ENCODE measurements at places on chromosomes 5 and 9.

GRCh38 chr5:6347165-6347564, 31.2 kb downstream of the MED10 start:
- DNase-seq: no peak

DNA sequence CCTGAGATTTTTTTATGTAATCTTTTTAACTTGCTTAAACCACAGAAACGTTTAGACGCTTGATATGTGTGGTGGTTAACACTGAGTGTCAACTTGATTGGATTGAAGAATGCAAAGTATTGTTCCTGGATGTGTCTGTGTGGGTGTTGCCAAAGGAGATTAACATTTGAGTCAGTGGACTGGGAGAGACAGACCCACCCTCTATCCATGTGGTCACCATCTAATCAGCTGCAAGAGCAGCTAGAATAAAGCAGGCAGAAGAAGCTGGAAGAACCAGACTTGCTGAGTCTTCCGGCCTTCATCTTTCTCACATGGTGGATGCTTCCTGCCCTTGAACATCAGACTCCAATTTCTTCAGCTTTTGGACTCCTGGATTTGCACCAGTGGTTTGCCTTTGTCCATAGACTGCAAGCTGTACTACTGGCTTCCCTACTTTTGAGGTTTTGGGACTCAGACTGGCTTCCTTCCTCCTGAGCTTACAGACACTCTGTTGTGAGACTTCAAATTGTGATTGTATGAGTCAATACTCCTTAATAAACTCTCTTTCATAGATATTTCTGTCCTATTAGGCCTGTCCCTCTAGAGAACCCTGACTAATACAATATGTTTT, 816.0 kb upstream of the CDH9 start:
- no peak for DNase-seq

DNA sequence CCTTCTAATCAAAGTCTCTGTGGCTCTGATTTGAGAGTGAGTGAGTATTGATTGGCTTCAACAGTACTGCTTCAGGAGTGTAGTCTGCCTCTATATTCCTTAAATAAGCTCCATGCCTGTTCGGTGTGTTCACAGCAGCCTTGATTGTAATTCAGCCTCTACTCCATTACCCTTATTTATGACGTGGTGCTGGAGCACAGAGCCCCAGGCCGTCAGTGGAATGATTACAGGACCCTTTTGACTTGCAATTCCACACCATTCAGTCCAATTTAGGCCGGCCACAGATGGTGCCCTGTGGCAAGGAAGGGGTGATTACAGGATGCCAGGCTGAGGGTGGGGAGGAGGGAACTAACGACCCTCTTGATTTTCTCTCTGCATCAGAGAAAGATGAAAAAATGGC, 110.3 kb downstream of the ASTN2 start:
- DNase-seq: no peak

- DNase-seq: no peak
These were observed 219.8 kb downstream of the ARL15 start for GRCh38 chr5:54090495-54091120.

DNA sequence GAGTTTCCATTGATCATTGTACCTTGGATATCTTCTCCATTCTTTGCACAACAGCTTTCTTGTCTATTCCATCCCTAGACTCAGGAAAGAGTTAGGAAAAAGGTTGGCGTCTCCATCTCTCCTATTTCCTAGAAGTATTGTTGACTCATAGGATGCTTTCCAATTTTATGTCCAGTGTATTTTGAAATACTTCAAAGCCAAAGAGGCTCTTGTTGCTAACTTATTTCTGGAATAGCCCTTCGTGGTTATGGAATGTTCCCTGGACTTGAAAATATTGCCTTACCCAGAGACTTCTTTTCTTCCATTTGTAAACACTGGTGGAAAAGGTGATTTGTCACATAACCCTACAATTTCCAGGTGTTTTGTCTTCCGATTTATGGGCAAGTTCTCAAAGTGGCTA, 402.3 kb upstream of the ZNF608 start:
- DNase-seq: no peak

DNA sequence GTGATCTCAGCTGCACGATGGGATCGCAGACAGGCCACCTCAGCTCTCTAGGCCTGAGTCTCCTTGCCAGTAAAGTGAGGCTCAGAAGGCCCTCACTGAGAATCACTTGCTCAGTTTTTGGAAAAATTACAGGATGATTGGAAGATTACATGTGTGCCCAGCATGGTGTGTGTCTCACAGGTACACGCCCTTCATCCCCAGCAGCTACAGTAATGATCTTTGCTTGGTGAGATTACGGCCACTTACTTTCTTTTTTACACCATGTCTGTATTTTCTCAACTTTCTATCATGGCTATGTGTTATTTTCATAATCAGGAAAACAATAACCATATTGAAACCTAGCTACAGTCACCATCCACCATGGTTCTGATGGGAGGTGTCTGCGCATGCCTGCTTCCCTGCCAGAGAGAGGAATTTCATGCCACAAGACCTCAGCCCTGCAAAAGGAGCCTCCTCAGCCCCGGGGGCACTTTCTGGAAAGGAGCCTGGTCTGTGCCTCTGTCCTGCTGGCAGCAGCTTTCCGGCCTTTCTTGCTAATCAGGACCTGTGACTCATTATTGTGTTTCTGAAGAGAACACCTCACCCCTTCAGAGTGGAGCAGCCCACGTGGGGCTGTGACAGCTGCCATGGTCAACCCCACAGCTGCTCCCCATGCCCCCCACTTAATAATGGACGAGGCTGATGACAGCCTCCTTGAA, 64.2 kb upstream of the OLFM1 start:
- DNase-seq: no peak

- DNase-seq: no peak
These were observed 44.7 kb upstream of the SLC27A6 start for GRCh38 chr5:128920345-128921215.

GRCh38 chr9:84667571-84668195, 1.8 kb upstream of the NTRK2 start:
- DNase-seq: no peak

- no peak for DNase-seq
These were observed 2.8 kb downstream of the CDH6 start for GRCh38 chr5:31196309-31196708.

DNA sequence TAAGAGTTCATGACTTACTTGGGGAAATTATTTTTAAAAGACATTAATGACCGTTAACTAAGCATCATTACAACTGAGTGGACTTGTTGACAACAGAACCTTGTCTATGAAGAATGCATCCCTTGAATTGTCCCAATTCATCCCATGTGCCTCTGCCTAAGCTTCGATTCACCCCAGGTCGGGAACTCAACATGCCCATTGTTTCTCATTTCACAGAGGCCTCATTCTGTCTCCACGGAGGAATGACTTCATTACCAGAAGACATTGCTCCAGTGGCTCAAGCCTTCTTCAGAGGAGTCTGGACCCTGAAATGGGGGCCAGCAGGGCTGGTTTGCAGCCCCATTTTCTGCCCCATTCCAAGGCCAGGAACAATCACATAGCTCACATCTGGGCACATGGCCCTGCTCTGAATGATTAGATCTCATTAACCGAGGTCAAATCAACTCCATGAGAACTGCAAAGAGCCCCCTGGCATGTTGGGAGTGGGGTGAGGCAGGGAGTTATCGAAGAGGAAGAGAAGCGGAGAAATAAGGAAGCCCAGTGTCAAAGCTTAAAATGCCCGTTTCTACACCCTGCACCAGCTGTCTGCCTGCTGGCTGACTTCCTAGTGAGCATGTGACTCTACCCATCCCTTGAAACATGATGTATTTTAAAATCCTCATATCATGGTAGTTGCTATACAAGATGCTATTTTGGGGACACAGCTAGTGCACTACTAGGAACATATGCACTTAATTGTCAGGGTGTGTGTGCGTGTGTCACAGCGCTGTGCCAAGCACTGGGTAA, 137.3 kb downstream of the LHFPL2 start:
- no peak for DNase-seq

DNA sequence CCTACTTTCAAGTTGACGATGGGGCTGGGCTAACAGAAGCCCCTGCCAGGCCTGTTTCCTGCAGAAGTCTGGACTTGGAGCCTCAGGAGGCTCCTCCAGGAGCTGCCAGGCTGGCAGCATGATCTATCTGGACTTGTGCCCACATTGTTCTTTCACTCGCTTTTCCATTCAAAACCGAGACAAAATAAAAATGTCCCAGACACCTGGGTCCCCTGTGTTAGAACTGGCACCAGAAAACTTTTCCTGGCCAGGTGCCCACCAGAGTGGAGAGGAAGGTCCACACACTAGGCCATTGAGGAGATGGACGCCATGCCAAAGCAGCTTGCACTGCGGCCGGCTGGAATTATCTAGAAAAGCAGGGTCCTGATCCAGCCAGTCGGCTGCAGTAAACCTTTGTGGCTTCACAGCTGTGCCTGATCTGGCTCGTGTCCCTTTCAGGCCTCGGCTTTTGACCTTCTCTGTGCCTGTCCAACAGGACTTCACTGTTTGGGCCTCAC, 78.2 kb downstream of the GCNT1 start:
- no peak for DNase-seq

Measured in SK-N-MC (cell line).